Articular chondrocyte of knee joint (primary cell): ENCODE measurements at places on chromosomes 1 and 21. TPM values are rescaled to one million over a fixed set of nuclear protein-coding genes. Genes with fewer than 3 reads are reported as not detected.

The LAMB3 gene
- total RNA-seq, result 10.9 and 12.2 TPM in 2 replicates

The ASPM gene
- 31.6 and 43.7 TPM in 2 replicates for total RNA-seq

The UAP1 gene
- 332 and 391 TPM in 2 replicates for total RNA-seq

The WDR64 gene
- under 0.01 TPM in 1 of 2 replicates, not detected in the other for total RNA-seq

The LRRC3 gene
- 0.22 and 0.26 TPM in 2 replicates for total RNA-seq
